ENCODE measurements at places on chromosomes 3 and 15.

DNA sequence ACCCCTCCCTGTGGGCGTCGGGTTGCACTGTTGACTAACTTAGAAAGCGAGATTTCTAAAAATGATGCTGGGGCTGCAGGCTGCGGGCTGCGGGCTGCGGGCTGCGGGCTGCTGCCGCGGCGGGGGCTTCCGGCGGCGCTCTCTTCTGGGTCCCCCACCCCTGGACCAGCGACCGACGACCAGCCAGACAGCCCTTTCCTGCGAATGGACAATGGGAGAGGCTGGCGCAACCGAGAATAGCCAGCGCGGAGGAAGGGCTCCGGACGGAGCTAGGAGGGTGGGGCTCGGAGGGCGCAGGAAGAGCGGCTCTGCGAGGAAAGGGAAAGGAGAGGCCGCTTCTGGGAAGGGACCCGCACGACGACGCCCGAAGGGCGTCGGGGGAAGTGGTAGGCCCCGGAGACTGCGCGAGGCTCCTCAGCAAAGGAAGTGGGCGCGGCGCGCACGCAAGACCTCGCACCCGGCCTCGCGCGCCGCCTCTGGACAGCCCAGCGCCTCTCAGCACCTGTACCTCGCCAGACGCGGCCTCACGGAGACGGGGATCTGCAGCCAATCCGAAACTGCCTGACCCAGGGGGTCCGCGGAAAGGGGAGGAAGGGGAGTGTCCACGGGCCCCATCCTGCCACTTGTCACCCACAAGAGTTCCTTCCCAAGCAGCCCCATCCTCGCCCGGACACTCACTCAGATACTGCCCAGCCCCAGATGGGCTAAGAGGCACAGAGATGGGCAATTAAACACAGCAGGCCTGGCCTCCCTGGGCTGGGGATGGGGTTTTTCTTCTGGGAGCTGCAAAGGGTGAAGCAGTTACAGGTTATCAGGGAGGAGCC, 70.7 kb downstream of the SLC12A8 start:
- DNase-seq: no peak

GRCh38 chr15:51348688-51349087, 7.2 kb downstream of the GLDN start:
- DNase-seq: no peak

DNA sequence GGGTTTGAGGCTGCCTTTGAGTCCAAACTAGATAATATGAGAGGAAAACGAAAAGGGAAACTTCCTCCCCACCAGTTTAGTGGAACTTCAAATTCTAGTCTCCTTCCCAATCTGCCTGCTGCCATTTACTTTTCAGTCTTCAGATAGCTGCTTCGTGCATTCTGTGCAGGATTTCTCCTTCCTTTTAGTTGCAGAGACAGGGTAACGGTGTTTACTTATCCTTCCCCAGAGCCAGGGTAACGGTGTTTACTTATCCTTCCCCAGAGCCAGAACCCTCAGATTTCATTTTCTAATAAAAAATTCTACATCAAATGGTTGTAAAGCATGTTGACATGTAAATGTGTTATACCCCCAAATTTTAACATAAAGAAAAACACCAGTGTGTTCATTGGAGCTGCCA, 282.6 kb downstream of the VPS13C start:
- no peak for DNase-seq

DNA sequence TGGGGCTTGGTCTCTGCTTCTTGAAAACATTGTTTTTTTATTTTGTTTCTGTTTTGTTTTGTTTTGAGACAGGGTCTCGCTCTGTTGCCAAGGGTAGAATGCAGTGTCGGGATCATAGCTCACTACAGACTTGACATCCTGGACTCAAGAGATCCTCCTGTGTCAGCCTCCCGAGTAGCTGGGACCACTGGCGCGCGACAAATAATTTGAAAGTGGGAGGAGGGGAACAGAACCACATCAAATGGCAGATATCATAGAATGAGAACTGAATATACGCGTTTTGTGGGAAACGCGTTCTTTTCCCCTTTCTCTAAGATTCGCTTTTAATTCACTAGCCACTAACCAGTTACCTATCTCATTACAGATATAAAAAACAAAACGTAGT, 641 bp upstream of the VPS13C start:
- no peak for DNase-seq

DNA sequence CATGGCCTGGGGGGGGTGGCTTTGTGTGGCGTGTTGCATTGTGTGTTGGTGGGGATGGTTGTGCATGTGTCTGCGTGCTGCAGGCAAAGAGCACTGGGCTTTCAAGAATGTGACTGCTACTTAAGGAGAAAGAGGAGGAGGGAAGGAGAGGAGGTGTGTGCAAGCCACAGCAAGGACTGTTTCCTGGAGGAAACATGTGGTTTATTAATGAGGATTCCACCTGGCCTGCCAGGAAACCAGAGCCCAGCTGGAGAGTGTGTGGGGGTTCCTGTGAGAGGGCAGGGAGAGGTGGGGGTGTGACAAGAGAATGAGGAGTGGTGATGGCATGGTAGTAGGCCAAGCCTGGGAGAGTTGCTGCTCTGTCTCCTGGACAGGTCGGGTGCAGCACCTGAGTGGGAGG, 258.1 kb upstream of the ROPN1 start:
- no peak for DNase-seq

DNA sequence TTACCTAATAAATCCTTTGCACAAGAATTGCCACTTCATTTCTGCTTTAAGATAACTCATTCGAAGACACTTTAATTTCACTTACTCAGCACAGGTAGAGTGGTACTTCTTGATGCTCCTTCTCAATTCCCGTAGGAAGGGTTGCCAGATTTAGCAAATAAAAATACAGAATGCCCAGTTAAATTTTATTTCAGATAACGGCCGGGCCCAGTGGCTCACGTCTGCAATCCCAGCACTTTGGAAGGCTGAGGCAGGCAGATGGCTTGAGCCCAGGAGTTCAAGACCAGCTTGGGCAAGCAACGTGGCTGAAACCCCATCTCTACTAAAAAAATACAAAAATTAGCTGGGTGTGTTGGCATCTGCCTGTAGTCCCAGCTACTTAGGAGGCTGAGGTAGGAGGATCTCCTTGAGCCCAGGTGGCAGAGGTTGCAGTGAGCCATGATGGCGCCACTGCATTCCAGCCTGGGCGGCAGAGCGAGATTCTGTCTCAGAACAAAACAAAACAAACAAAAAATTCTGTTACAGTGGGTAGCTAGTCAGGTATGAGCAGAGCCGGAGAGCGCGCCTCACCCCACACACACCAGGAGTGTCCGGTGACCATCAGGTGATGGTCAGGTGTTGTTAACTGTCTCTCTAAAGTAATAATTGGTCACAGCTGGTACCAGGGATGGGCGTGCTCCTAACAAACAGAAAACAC, 92.8 kb downstream of the DNAH12 start:
- DNase-seq: no peak

GRCh38 chr15:62622775-62623174, 419.8 kb upstream of the TPM1 start:
- no peak for DNase-seq

DNA sequence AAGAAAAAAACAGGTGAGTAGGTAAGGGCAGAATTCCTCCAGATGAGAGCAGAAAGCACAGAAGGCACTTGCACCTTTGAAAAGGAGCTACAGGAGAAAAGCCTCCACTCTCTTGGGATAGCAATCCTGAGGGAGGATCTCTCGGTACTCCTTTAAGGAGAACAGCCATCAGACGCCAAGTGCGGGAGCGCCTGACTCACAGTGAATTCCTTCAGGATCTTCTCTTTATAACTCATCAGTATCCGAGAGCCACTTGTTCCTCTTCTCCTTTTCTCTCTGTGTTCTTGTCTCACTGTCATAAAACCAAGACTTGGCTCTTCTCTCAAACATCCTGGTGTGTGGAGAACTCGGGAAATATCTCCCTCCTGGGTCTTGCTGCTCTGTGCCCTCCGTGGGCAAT, 10.1 kb upstream of the GOLGA8J start:
- DNase-seq: no peak

- DNase-seq: no peak
Measured at GRCh38 chr3:168574455-168575158, 478.9 kb upstream of the GOLIM4 start.

GRCh38 chr3:177835008-177835407, 637.7 kb upstream of the TBL1XR1 start:
- no peak for DNase-seq

GRCh38 chr3:116994351-116994879, 284.8 kb downstream of the TUSC7 start:
- no peak for DNase-seq

- no peak for DNase-seq
Measured at GRCh38 chr15:39153058-39153714, 427.7 kb upstream of the THBS1 start.

DNA sequence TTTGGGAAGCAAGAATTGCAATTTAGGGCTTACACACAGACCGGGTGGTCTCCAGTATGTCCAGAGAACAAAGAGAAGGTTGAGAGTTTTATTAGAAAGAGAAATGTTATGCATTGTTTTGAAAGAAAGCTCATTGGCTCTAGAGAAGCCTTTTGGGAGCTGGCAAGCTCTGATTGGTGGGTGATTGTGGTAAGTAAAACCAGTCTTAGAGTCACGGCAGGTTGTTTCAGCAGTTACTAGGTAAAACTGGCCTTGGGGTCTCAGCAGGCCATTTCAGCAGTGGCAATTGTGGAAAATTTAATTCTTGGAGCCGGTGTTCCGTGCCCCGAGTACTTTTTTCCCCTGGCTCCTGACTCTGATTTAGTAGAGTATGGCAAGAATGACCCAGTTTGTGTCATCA, 78.1 kb downstream of the MRPL46 start:
- no peak for DNase-seq

DNA sequence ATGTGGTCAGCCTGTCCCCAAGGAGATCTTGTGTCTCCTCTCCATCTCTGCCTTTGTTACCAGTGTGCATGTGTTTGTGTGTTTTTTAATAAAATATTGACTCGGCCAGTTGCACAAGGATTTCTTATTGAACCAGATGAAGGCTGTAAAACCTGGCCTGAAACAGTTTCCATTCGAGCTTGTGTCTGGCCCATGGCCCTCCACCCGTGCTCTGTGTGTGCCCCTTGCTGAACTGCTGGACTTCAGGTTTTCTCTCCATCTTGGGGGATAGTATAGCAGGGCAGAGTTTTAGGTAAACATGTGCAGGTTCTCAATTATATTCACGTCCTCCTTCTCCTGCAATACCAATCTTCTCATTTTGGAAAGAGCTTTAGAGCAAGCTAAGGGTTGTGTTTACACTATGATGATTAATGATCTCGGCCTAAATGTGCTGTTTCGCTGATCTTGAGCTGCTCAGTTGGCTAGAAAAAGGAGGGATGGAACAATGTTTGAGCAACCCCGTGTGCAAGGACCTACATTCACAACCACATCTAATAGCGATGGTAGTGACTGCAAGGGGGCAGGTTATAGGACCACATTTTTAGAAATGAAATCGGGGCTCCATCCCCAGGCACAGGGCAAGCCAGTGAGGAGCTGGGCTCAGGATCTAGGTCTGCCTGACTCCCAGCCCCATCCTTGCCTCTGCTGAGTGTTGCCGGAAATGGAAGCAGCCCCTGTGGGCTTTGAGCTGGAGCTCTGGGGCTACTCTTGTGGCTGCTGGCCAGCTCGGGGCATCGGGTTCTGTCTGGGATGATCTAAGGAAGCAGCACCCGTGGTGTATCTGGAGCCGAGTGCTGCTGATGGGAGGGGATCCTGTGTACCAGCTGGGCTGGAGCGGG, 47.7 kb downstream of the CMTM6 start:
- no peak for DNase-seq

- no peak for DNase-seq
Measured at GRCh38 chr3:40534283-40534682, 9.5 kb downstream of the ZNF621 start.

DNA sequence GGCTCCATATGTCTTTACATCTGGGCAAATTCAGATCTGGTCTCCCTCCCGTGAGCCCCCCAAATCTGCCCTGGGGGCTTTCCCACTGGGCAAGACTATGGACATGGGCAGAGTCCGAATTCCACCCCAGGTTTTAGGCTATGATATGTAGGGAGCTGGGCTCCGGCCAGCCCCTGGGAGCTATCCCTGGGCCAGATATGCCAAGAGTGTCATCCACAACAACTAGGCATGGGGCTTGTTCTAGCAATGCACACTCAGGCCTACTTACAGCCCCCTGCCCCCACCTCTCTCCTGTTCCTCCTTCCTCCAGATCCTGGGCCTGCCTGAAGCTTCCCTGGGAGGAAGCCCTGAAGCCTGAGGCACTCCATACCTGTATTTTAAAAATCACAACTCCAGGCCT, 622 bp downstream of the XIRP1 start:
- DNase-seq: no peak

DNA sequence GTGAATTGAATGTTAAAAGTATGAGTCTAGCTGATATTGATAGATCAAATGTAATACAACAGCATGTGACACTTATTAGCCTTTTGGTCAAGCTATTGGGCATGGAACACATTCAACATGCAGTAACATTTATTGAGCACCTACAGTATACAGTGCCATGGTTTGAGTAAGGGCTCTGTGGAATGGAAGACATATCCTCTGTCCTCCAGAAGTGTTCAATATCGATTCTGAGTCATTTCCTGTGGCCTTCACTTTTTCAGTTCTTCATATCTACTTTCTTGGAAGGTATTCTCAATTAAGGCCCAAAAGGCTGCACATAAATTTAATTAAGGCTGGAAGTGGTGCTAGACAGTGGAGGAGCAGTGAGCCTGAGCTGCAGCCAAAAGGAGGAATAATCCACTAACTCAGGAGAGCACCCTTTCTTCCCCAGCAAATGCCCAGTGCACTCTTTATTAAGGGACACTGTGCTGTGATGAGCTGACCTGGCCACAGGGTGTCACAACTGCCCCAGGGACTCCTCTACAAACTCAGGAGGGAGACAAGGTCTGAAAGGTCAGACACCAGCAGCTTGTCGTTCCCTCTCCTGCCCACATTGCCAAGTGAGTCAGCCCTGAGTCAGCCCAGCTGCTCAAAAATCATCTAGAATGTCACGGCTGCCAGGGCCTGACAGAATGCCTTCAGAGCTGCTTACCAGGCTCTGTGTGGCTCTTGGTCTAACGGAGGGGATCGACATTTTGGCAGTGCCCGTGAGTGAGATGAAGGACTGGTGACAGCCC, 544.8 kb downstream of the AGBL1 start:
- no peak for DNase-seq

DNA sequence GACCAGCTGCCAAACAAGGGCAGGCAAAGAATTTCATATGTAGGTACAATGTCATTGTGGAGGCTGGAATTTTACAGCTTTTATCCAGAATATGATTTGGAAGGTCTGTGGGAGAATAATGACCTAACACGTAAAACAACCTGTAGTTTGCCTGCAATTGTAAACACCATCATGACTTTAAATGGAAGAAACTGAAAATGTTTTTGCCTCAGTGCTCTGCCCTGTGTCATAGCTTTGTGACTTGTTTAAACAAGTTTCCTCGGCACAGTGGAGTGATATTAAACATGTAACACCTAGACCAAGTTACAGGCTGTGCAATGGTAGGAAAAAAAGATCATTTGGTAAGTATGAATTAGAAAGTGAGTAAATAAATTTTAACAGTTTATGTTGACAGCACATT, 171.6 kb upstream of the MBNL1 start:
- DNase-seq: no peak

DNA sequence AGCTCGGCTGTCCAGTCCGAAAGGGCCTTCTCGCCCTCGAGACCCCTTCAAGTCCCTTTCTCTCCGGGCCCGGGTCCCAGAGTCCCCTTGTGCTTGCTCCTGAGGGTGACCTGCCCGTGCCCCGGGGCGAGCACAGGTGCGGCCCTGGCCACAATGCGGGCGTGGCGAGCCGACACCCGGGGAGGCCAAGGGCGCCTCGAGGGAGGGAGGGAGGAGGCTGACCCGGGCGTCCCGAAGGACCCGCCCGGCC, 810 bp upstream of the MEF2A start:
- DNase-seq: no peak

Measured in amniotic stem cell (primary cell).